Ascending aorta (tissue), 2 donors: ENCODE measurements at places on chromosomes 4 and X. TPM values are rescaled to one million over a fixed set of nuclear protein-coding genes. Genes with fewer than 3 reads are reported as not detected.

- H3K4me3 ChIP-seq = no peak overlapping the region
- DNase-seq = no peak
- no peaks in the 10 kb centered on the region for H3K4me1 ChIP-seq
- no peak overlapping the region for H3K27ac ChIP-seq
Measured at GRCh38 chr4:42643685-42644084, 13.2 kb downstream of the ATP8A1 start.

DNA sequence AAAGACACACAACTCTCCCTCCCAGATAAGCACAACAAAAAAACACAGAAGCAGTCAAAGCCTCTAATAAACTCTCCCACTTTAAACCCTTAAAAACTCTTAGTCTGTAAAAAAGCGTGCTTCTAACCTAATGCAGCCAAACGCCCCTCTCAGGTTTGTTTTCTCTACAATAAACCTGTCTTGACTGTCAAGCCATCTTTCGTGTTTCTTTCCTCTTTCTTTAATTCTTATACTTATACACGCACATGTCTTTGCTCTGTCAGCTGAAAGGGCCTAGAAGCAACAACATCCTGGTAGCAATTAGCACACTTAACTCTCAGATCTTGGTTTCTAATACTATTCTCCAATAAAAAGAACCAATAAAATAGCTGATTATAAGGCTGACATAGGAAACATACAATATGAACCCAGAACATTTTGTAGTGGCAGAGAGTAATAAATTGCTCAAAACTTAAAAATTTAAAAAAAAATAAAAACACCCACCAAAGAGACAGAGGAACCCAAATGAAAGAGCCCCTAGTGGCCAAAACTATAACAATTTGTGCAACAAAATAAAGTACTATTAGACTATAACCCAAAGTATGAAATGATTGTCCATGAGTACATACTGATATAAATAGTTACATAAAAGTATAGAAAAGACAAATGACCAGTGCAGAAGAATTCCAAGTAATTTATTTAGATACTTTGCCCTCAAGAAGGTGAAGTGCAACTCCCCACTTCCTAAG, 440.4 kb upstream of the ADGRL3 start:
- no peak overlapping the region for H3K27ac ChIP-seq
- H3K36me3 ChIP-seq = no peaks in the 10 kb centered on the region

Gene MAGEA12
- not detected for total RNA-seq

Gene CRMP1
- total RNA-seq = 1.9 TPM

Gene SCD5
- total RNA-seq = 28.0 TPM

DNA sequence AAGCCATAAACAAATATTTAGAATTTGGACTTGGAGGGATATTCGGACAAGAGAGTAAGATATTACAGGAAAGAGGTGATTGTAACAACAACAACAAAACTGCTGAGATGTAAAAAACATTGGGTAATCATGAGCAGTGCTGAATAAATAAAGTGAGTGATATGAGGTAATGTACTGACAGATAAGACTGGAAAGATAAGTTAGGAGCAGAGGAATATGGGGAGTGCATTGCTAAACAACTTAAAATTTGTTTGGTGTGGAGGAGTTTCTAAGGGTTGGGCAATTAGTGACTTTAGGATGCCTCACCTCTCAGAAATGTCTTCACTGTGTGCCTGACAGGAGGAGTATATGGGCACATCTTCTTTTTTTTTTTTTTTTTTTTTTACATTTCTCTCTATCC, 637.8 kb upstream of the GRIA3 start:
- H3K27me3 ChIP-seq = no peaks in the 10 kb centered on the region
- H3K4me3 ChIP-seq = no peak overlapping the region
- no peak overlapping the region for H3K27ac ChIP-seq
- no peaks in the 10 kb centered on the region for H3K36me3 ChIP-seq

GRCh38 chr4:85446141-85446861, 28.6 kb upstream of the ARHGAP24 start:
- no peak for DNase-seq
- H3K27me3 ChIP-seq = no peaks in the 10 kb centered on the region
- no peak overlapping the region for H3K27ac ChIP-seq
- no peak overlapping the region for H3K4me3 ChIP-seq
- no peaks in the 10 kb centered on the region for H3K4me1 ChIP-seq
